ENCODE measurements at places on chromosomes 11 and 22. TPM values are rescaled to one million over a fixed set of nuclear protein-coding genes. Genes with fewer than 3 reads are reported as not detected.

DNA sequence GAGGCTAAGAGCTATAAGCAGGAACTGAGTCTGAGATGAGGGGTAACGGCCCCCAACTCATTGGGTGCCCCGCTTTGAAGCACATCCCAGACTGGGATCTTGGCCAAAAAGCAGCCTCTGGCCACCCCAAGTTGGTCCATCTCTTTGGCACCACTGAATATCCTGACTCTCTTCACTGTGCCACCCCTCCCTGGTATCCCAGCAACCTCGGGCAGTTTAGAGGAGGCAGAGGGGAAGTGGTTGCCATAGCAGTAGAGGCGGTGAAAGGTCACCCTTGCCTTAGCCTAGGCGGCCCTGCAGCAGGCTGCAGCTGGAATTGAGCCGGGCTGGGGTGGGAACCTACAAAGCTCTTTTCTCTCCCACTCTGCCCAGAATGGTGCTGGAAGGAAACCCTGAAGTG lies 1.1 kb downstream of the PELI3 start:
- H3K27ac ChIP-seq = no peak overlapping the region
- DNase-seq = peak; percentile 75
- H3K4me1 ChIP-seq = peaks cover 28% of the 10 kb centered on the region
- H3K4me3 ChIP-seq = peak overlapping the region; percentile 44

GRCh38 chr22:45246060-45246985 lies 5.6 kb upstream of the KIAA0930 start:
- H3K27me3 ChIP-seq = no peaks in the 10 kb centered on the region
- H3K36me3 ChIP-seq = no peaks in the 10 kb centered on the region
- H3K4me3 ChIP-seq = no peak overlapping the region
- H3K27ac ChIP-seq = no peak overlapping the region

DNA sequence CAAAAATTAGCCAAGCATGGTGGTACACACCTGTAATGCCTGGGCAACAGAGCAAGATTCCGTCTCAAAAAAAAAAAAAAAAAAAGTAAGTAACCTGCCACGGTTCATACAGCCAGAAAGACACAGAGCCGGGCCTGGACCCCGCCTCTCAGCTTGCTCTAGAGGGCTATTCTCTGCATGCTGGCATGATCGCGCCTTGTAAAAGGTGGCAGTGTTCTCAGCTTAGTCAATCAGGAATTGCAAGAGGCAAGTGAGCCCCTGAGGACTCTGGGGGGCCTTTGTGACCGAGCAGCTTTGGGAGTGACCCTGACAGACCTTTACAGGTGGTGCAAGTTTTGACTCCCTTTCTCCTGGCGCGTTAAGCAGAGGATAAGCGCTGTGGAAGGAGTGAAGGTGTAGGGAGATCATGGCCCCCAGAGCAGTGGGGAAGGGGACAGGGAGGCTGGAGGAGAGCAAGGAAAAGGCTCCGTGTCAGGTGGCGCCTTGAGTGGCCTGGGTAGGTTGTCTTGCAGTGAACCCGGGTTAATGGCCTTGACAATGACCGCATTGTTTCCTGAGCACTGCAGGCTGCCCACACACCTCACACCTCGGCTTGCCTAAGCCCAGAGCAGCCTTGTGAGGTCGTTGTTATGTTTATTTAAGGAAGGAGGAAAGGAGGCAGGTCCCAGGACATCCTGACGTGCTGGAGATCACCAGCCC lies 48.9 kb downstream of the CDPF1 start:
- H3K27me3 ChIP-seq = no peaks in the 10 kb centered on the region
- no peak overlapping the region for H3K27ac ChIP-seq
- no peak overlapping the region for H3K4me3 ChIP-seq

DNA sequence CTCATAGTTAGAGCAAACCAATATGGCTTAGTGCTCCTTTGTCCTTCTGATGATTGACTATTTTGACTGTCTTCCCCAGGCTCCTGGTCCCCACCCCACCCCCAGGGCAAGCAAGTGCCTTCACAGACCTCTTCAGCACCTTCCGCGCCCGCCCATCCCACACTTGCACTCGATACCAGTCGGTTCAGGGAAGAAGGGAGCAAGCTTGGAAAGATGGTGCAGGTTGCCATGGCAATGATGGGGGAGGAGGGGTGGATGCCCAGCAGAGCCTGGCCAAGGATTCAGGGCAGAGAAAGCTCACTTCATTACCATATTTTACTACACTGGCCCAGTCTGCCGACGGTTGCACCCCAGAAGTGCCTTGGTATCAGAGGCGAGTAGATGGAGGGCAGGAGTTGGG lies 2.2 kb downstream of the TMEM132A start:
- H3K27me3 ChIP-seq = peaks cover 55% of the 10 kb centered on the region
- H3K36me3 ChIP-seq = peaks cover 21% of the 10 kb centered on the region

DNA sequence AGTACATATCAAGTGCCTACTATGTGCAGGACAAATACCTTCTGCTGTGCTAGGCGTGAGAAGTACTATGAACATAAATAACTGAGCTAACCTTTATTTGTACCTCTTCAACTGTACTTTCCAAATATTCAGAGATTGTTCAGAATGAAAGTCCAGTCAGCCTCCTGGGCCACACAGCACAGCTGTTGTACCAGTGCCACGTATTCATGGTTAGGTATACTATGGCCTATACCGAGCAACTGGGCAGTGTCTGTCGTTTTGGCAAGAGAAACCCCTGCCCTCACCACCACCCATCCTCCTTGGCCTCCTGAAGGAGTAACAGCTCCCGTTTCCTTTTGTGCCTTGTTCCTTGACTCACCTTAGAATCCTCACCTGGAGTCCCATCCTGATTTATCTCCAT lies 53.0 kb downstream of the RASSF10 start:
- no peaks in the 10 kb centered on the region for H3K4me1 ChIP-seq
- DNase-seq = no peak
- H3K27ac ChIP-seq = no peak overlapping the region

DNA sequence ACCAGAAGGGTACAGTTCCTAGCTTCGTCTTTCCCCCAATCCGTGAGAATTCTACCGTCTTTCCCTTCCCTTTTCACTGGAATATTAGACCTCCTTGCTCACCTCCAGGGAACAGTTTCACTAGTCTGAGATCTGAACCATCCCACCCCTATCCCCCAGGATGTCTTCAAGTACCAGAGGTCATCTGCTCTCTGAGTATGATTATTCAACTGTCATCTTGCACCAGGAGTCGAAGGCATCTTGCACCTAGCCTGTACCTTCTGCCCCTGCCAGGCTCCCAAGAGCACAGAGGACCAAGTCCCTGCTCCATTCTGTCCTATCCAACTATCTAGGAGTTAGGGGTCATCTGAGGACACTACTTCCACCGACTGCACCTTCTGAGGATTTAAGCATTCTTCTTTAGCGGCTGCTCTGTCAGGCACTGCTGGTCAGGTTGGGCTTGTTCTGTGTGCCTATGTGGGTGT lies 804 bp downstream of the ACER3 start:
- peak overlapping the region; percentile 97 for H3K4me3 ChIP-seq
- peaks cover 86% of the 10 kb centered on the region for H3K4me1 ChIP-seq
- H3K27me3 ChIP-seq = no peaks in the 10 kb centered on the region
- no peak for DNase-seq
- H3K27ac ChIP-seq = peak overlapping the region; percentile 93
- H3K36me3 ChIP-seq = peaks cover 2% of the 10 kb centered on the region

Gene GSC2
- polyA plus RNA-seq = not detected

GRCh38 chr11:73236854-73237253 lies 18.8 kb downstream of the P2RY2 start:
- no peaks in the 10 kb centered on the region for H3K27me3 ChIP-seq
- H3K27ac ChIP-seq = peak overlapping the region; percentile 67
- DNase-seq = peak; percentile 76
- H3K4me3 ChIP-seq = no peak overlapping the region
- no peaks in the 10 kb centered on the region for H3K4me1 ChIP-seq

Gene SLC22A12
- polyA plus RNA-seq = not detected

- no peak overlapping the region for H3K4me3 ChIP-seq
- DNase-seq = no peak
- H3K27me3 ChIP-seq = peaks cover 79% of the 10 kb centered on the region
- H3K4me1 ChIP-seq = no peaks in the 10 kb centered on the region
These were observed 1.5 kb upstream of the IL17REL start for GRCh38 chr22:50014053-50014501.

GRCh38 chr11:126456783-126457542 lies 101.5 kb downstream of the ST3GAL4 start:
- no peak overlapping the region for H3K27ac ChIP-seq
- no peak overlapping the region for H3K4me3 ChIP-seq
- H3K4me1 ChIP-seq = peaks cover 15% of the 10 kb centered on the region
- peak; percentile 9 for DNase-seq

Gene SHISAL1
- polyA plus RNA-seq = not detected

- H3K27me3 ChIP-seq = no peaks in the 10 kb centered on the region
- no peak overlapping the region for H3K4me3 ChIP-seq
- DNase-seq = no peak
- no peaks in the 10 kb centered on the region for H3K36me3 ChIP-seq
- H3K27ac ChIP-seq = no peak overlapping the region
- no peaks in the 10 kb centered on the region for H3K4me1 ChIP-seq
These were observed 882.8 kb upstream of the ANO3 start for GRCh38 chr11:25449091-25449490.

GRCh38 chr11:2072551-2073261 lies 66.5 kb downstream of the IGF2 start:
- DNase-seq = no peak
- H3K4me3 ChIP-seq = no peak overlapping the region
- no peak overlapping the region for H3K27ac ChIP-seq
- no peaks in the 10 kb centered on the region for H3K4me1 ChIP-seq
- no peaks in the 10 kb centered on the region for H3K36me3 ChIP-seq

- H3K27me3 ChIP-seq = no peaks in the 10 kb centered on the region
- no peaks in the 10 kb centered on the region for H3K4me1 ChIP-seq
- H3K27ac ChIP-seq = no peak overlapping the region
- DNase-seq = no peak
- H3K4me3 ChIP-seq = no peak overlapping the region
These were observed 17.2 kb upstream of the CD59 start for GRCh38 chr11:33753304-33753967.

Gene C11orf91
- polyA plus RNA-seq = not detected

- no peak overlapping the region for H3K4me3 ChIP-seq
- no peak overlapping the region for H3K27ac ChIP-seq
- DNase-seq = no peak
- H3K4me1 ChIP-seq = no peaks in the 10 kb centered on the region
- peaks cover 61% of the 10 kb centered on the region for H3K36me3 ChIP-seq
These were observed 28.9 kb downstream of the SIK2 start for GRCh38 chr11:111631024-111631665.

DNA sequence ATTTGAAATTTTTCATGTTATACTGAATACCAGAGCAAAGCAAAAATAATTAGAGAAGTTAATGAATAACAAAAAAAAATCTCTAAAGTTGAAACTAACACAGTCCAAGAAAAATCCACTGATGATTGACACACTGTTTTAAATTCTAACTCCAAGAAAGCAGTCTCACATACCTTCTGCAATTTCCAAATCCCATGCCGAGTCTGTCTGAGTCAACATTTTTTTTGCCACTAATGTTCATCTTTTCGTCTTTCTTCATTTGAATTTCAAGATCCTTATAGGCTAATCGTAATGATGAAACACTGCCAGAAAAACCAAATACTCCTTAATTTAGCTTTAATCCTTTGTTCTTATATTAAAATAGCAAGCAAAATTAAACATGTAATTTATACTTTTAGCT lies 39.5 kb downstream of the ARFGAP3 start:
- DNase-seq = no peak
- no peaks in the 10 kb centered on the region for H3K4me1 ChIP-seq
- peaks cover 43% of the 10 kb centered on the region for H3K36me3 ChIP-seq
- H3K27ac ChIP-seq = no peak overlapping the region
- H3K27me3 ChIP-seq = no peaks in the 10 kb centered on the region
- H3K4me3 ChIP-seq = no peak overlapping the region

DNA sequence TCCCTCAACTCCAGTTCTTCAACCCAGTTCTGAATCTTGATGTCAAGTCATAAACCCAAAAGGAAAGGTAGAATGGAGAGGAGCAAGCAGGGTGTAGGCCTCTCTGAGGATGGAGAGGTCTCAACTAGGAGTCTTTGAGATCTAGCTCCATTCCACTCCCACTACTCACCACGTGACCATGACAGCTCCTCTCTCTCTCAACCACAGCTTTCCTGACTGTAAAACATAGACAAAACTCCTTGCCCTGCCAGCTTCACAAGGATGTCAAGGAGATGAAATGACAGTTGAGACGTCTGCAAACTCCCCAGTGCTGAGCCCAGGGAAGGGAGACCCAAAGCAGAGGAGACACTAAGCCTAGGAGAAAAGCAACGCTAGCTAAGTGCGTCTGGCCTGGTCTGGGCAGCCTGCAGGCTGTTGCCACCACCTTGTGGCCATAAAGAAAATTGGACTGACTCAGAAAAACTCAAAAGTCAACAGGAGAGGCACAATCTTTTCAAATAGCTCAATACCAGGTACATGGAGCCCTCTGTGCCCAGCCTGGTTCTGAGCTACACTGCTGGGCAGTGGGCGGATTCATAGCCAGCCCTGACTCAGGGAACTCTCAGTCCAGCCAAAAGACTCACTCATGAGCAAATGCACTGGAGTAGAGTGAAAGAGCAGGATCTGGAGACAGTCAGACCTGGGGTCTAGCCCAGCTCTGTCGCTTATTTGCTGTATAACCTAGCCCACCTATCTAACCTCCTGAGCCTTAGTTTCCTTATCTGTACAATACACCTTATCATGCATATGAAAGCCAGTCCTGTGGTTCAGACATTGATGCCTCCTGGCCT lies 3.4 kb downstream of the CLPB start:
- no peaks in the 10 kb centered on the region for H3K27me3 ChIP-seq
- peaks cover 57% of the 10 kb centered on the region for H3K4me1 ChIP-seq
- peaks cover 45% of the 10 kb centered on the region for H3K36me3 ChIP-seq
- H3K27ac ChIP-seq = no peak overlapping the region
- peak; percentile 63 for DNase-seq
- H3K4me3 ChIP-seq = no peak overlapping the region

Gene OR8H2
- not detected for polyA plus RNA-seq

GRCh38 chr11:122235615-122236014 lies 119.6 kb upstream of the BLID start:
- H3K4me1 ChIP-seq = peaks cover 5% of the 10 kb centered on the region
- H3K27ac ChIP-seq = no peak overlapping the region
- DNase-seq = no peak
- no peaks in the 10 kb centered on the region for H3K36me3 ChIP-seq

Gene ANKK1
- polyA plus RNA-seq = not detected

DNA sequence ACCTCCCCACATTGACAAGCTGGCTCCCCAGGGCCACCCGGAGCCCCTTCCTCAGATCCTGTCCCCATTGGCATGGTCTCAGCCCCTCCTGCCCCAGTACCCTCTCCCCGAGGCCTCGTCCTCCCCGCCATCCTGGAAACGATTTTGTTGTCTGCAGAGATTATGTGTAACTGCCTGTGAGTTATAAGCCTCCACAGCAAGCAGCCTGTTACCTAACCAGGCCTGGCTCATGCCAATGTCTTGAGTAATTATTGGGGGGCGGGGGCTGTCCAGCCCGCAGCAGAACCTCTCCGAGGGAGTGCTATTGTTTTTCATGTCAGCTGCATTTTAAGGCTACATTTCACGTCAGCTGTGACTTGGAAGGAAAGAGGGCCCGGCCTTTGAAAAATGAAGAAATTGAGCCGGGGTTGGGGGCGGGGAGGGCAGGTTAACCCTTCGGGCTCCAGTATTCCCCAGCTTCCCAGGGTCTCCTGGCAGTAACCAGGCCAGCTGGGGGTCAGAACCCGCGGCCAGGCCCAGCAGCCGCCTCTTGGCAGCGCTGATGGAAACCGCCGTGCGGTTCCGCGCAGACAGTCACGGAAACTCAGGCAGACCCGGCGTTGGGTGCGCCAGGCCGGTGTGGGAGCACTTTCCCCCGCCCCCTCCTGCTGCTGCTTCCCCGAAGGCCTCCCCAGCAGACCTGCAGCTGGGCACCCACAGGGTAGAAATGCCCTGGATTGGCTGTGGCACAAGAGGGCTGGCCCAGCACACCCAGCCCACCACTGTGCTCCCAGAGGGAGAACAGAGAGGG lies 59.5 kb downstream of the CDKN1C start:
- H3K27ac ChIP-seq = peak overlapping the region; percentile 92
- H3K4me3 ChIP-seq = no peak overlapping the region
- peaks cover 51% of the 10 kb centered on the region for H3K4me1 ChIP-seq
- no peaks in the 10 kb centered on the region for H3K27me3 ChIP-seq
- DNase-seq = peak; percentile 87
- peaks cover 13% of the 10 kb centered on the region for H3K36me3 ChIP-seq
